Breast epithelium (tissue), 4 donors: ENCODE measurements at places on chromosomes 7 and 10. TPM values are rescaled to one million over a fixed set of nuclear protein-coding genes. Genes with fewer than 3 reads are reported as not detected.

IGF2BP3 gene
- 0.59 TPM for total RNA-seq

GRCh38 chr7:105389889-105390288 is 1.2 kb upstream of the SRPK2 start:
- DNase-seq, result no peak

DNA sequence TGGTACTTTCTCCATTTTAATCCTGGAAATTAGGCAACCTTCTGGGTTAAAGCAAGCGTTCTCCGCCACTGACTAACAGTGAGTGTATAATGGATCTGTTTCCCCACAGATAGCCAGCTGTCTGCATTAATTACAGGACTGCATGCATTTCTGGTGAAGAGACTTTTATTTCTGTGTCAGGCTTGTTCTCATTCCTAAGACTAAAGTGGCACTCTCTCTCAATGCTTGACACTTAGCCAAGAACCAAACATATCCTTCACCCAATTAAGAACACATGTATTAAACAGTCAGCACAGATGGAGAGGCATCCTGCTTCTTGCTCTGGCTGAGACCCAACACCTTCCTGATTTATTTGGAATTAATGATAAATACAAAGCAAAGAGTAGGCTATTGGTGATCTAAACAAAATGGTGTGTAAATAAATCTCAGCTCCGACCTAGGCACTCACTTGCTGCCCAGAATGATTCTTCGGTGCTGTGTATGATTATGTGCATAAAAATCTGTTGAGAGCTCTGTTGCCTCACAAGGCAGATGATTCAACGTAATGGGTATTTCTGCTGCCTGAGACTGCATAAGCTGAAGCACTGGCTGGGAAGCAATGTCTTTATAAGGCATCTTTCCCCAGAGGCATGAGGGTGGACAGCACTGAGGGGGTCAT is 16.8 kb downstream of the CALU start:
- DNase-seq, result no peak

GRCh38 chr10:71045936-71046335 is 157.6 kb upstream of the PCBD1 start:
- DNase-seq, result no peak

GIMAP2 gene
- 10.7 TPM for total RNA-seq

NUDT5 gene
- total RNA-seq, result 49.3 TPM

DNA sequence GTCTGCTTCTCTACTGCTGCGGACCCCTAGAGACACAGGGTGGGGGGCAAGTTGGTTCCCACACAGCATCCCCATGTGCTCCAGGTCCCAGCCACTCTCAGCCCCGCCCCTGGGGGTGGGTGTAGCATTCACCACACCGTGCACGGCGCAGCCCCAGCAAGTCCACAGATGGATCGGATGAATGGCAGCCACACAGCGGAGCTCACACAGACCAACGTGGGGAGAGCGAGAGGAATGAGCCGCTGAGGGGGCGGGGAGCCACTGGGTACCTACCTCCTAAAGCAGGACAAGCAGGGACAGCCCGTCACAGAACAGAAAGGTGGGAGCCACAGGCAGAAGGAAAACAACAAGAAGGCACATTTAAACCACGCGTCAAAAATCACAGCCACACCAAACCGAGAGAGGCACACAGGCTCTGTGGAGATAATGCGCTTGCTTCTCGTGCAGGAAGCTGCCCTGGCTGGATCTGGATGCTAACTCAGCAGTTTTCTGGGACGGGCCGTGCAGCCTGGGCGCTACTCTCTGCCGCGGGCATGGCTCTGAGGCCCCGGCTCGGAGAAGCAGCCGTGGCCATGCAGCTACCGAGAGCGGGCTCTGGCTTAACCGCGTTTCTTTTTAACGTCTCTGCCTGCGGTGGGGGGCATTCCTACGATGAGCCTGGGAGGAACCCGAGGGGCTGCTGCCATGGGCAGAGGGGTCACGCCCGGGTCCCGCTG is 102.5 kb downstream of the CYTH3 start:
- DNase-seq, result no peak

GRCh38 chr10:43845121-43845520 is 196.4 kb upstream of the ZNF32 start:
- no peak for DNase-seq
